ENCODE measurements at places on chromosomes 1 and 21.

GRCh38 chr1:197463142-197463541 is 195.1 kb downstream of the CRB1 start:
- no peak overlapping the region for H3K27ac ChIP-seq
- no peaks in the 10 kb centered on the region for H3K4me1 ChIP-seq
- no peaks in the 10 kb centered on the region for H3K27me3 ChIP-seq
- DNase-seq = no peak
- no peak overlapping the region for H3K4me3 ChIP-seq
- H3K36me3 ChIP-seq = no peaks in the 10 kb centered on the region

GRCh38 chr1:26322042-26322331 is 4.2 kb downstream of the CD52 start:
- no peaks in the 10 kb centered on the region for H3K27me3 ChIP-seq
- no peak overlapping the region for H3K4me3 ChIP-seq
- peaks cover 22% of the 10 kb centered on the region for H3K4me1 ChIP-seq
- H3K36me3 ChIP-seq = no peaks in the 10 kb centered on the region
- no peak overlapping the region for H3K27ac ChIP-seq

- DNase-seq = no peak
- no peak overlapping the region for H3K4me3 ChIP-seq
- H3K27ac ChIP-seq = no peak overlapping the region
- no peaks in the 10 kb centered on the region for H3K4me1 ChIP-seq
- H3K36me3 ChIP-seq = no peaks in the 10 kb centered on the region
Measured at GRCh38 chr1:38430949-38431348, 384.4 kb upstream of the POU3F1 start.

DNA sequence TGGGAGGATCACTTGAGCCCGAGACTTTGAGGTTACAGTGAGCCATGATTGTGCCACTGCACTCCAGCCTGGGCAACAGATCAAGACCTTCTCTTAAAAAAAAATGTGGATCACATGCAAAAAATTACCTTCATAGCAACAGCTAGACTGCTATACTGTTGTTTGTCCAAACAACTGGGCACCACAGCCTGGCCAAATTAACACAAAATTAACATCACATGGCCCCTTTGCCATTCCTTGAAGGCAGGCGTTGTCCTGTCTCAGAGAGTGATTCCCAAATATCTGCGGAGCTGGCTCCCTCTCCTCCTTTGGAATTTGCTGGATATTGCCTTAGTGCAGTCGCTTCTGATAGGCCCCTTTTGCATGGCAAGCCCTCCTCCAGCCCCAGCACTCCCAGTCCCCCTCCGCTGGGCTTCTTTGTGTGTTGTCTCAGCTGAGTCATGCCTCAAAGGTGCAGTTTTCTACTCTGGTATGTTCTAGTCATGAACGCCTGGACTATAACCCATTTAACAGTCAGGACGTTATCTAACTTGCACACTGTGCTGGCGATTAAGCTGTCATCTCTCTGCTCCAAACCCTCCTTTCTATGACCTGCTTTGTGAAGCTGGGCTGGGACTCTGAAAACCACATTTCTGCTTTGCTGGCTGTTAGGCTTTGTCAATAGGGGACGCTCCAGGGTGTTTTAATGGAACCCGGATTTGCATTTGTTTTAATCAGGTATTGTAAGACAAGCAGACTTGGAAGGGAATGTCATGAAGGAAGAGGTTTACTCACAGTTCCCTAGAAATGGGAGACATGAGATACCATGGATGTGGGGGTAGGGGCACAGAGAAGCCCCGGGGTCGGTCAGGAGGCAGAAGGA is 20.1 kb upstream of the HPCAL4 start:
- no peaks in the 10 kb centered on the region for H3K4me1 ChIP-seq
- DNase-seq = no peak
- H3K27ac ChIP-seq = no peak overlapping the region
- H3K27me3 ChIP-seq = no peaks in the 10 kb centered on the region
- H3K4me3 ChIP-seq = no peak overlapping the region

DNA sequence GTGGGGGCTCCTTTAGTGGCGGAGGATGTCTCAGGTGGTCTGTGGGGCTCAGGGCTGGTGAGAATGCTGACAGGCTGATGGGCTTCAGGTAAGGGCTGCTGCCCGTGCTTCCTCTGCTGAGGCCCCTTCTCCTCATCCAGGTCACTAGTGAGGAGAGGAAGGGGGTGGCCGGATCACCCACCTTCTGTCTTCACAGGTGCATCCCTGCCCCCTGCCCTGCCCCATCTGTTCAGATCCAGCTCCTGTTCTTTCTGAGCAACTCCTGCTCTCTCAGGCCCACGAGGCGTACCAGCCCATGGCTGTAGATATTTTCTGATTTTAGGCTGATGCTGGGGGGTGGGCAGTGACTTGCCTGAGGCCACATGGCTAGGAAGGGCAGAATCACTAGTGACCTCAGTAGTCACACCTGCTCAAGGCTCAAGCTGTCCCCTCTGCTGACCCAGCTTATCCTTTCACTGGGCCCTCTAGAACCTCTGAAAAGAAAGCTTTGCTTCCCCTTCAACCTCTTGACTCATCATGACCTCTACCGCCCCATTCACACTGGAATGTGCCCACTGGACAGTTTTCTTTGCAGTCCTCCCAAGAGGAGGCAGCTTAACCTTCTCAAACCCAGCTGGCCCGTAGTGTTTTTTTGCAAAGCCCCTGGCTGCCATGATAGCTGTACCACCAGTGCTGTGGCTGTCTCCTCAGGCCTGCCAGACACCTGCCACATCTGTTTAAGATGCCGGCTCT is 14.8 kb downstream of the DCST2 start:
- peaks cover 29% of the 10 kb centered on the region for H3K36me3 ChIP-seq
- peak overlapping the region; percentile 92 for H3K27ac ChIP-seq
- no peaks in the 10 kb centered on the region for H3K27me3 ChIP-seq
- H3K4me3 ChIP-seq = no peak overlapping the region
- H3K4me1 ChIP-seq = peaks cover 26% of the 10 kb centered on the region
- no peak for DNase-seq

GRCh38 chr1:160326418-160326817 is 16.6 kb downstream of the COPA start:
- no peak overlapping the region for H3K4me3 ChIP-seq
- no peak for DNase-seq
- no peak overlapping the region for H3K27ac ChIP-seq
- H3K27me3 ChIP-seq = no peaks in the 10 kb centered on the region

DNA sequence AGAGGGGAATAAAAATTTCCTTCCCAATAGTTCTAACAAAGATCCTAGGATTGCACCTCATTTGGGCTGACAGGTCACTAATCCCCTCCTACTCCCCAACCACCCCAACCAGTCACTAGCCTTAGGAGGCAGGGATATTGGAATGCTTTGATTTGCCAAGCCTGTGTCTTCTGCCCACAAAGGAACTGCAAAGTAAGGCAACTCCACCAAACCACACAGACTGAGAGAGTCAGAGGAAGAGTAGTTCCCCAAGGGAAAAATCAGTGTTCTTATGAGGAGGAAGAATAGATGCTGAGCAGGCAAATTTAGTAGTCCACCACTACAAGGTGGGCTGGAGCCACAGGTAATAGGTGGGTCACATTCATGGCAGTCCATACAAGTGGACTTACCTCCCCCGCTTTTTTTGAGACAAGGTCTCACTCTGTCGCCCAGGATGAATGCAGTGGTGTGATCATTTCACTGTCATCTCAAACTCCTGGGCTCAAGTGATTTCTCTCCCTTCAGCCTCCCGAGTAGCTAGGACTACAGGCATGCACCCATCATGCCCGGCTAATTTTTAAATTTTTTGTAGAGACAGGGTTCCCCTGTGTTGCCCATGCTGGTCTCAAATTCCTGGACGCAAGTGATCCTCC is 3.7 kb upstream of the TMEM39B start:
- DNase-seq = no peak
- peaks cover 35% of the 10 kb centered on the region for H3K4me1 ChIP-seq
- no peaks in the 10 kb centered on the region for H3K36me3 ChIP-seq
- H3K27ac ChIP-seq = no peak overlapping the region
- H3K27me3 ChIP-seq = no peaks in the 10 kb centered on the region

DNA sequence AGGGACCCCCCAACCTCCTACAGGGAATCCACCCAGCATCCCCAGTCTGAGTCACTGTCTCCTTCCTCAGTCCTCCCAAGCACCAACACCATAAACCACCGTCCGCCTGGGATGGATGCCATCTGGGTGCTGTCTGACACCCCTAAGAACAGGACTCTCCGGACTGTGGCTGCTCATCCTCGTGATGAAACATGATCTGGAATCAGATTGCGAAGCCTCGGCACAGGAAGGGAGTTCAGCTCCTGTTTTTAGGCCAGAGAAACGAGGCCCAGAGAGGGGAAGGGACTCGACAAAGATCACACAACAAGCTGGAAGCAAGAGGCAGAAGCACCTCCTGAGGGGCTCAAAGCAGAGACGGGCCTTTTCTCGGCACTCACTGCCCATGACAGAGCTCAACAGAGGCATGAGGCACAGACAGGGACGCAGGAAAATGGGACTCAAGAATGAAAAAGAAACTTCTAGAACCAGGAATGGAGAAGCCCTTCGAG is 8.4 kb downstream of the KCNN3 start:
- H3K36me3 ChIP-seq = no peaks in the 10 kb centered on the region
- H3K27ac ChIP-seq = no peak overlapping the region
- no peaks in the 10 kb centered on the region for H3K27me3 ChIP-seq
- DNase-seq = no peak
- H3K4me3 ChIP-seq = no peak overlapping the region
- H3K4me1 ChIP-seq = peaks cover under 1% of the 10 kb centered on the region

- H3K4me1 ChIP-seq = no peaks in the 10 kb centered on the region
- DNase-seq = no peak
- no peaks in the 10 kb centered on the region for H3K27me3 ChIP-seq
- H3K4me3 ChIP-seq = no peak overlapping the region
Measured at GRCh38 chr1:98480271-98480670, 181.2 kb upstream of the SNX7 start.

DNA sequence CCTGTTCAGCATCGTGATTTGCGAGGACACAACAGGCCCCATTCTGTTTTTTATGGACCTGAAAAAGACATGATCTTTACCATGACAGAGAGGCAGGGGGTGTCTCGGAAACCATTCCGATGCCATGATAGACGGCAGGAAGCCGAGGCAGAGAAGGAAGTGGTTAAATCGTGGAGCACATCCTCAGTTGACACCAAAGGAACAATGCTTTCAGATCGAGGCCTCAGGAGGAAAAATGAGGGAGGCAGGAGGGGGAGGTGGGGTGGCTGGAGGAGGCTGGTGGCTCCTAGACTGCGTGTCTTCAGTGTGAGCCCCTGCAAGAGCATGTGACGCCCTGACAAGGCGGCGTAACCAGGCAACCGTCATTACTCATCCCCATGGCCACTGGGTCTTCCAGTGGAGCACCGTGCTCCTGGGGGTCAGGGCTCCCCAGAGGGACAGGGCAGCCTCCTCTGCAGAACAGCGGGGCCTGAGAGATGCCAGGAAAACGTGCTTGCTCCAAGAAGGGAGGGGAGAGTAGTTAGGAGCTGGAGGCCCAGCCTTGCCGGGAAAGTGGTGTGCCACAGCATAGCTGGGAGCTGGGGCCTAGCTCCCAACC is 172.8 kb upstream of the TMEM51 start:
- DNase-seq = no peak
- H3K4me1 ChIP-seq = no peaks in the 10 kb centered on the region
- no peaks in the 10 kb centered on the region for H3K27me3 ChIP-seq
- no peak overlapping the region for H3K27ac ChIP-seq

DNA sequence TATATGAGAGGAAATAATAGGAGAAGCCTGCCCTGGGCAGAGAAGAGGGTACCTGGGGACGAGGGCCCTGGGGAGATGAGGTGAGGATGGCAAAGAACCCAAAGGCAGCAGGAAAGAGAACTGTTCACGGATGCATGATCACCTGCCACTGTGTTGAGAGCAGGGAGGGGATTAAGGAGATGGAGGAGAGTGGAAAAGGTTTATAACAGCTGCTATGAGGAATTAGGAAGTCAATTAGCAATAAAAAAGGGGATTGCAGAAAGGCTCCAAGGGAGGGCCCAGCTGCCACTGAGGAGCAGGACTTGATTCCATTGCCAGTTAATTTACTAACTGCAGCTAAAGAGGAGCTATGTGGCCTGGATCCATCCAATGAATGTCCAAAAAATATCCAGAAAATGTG is 61.1 kb downstream of the GFI1 start:
- no peak overlapping the region for H3K27ac ChIP-seq
- H3K4me1 ChIP-seq = no peaks in the 10 kb centered on the region
- no peak for DNase-seq
- no peak overlapping the region for H3K4me3 ChIP-seq
- H3K27me3 ChIP-seq = no peaks in the 10 kb centered on the region
- H3K36me3 ChIP-seq = no peaks in the 10 kb centered on the region

DNA sequence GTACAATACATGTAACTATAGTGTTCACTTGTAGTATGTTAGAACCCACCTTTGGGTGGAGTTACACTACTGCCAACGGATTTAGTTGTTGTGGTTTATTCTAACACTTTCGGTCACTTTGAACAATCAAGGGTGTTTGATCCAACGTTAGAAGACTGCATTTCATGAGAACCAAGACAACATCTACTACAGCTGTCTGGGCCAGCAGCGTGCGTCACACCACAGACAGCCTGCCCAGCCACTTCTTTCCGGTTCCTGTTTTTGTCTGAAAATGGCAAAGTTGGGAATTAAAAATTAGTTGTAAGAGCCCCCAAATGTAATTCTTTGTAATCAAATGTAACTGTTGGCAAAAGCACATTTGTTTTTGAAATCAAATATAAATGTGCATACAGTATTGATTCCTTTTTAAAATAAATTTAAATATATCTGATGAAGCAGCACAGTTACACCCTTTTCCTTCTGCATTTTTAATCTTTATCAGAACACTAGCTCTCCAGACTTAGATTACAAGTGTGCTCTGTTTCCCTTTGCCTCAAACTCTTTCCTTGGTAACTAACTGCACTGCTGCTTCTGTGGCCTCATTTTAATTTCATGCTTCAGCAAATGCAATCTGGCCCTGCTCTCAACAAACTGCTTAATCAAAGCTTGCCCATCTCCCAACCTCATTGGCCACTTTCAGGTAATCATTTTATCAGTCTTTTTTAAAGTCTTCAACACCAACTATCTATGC is 86.6 kb upstream of the DPH5 start:
- H3K4me3 ChIP-seq = no peak overlapping the region
- no peaks in the 10 kb centered on the region for H3K36me3 ChIP-seq
- H3K27ac ChIP-seq = no peak overlapping the region
- no peaks in the 10 kb centered on the region for H3K27me3 ChIP-seq
- no peaks in the 10 kb centered on the region for H3K4me1 ChIP-seq

DNA sequence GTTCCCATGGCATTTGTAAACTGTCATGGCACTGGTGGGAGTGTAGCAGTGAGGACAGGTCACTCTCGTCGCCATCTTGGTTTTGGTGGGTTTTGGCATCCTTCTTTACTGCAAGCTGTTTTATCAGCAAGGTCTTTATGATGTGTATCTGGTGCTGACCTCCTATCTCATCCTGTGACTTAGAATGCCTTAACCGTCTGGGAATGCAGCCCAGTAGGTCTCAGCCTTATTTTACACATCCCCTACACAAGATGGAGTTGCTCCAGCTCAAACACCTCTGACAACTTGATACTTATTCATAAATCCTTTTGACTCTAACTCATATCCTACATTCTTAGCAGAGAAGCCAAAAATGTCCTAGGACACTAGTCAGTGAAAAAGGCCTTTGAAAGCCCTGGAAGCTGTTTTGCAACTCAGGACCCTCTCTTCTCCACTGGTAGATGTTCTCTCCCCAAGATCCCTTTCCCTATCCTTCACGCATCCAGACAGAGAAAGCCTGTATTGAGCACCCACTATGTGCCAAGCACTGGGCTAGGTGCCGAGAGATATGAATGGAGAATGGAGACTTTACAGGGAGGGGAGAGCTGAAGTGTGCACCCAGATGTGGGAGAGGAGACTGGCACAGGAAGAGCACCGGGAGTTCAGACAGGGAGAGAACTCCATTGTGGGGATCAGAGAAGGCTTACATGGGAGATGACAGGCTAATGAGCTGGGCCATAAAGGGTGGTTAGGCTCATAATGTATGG is 6.7 kb upstream of the CSRP1 start:
- no peaks in the 10 kb centered on the region for H3K36me3 ChIP-seq
- H3K4me3 ChIP-seq = no peak overlapping the region

Data from esophagus muscularis mucosa (tissue), 4 donors.